Adipose tissue (tissue), 3 donors: ENCODE measurements at places on chromosomes 12 and 14. TPM values are rescaled to one million over a fixed set of nuclear protein-coding genes. Genes with fewer than 3 reads are reported as not detected.

Gene LACRT
- polyA plus RNA-seq: not detected

Gene CCER1
- polyA plus RNA-seq: not detected

Gene IAPP
- not detected for polyA plus RNA-seq

Gene C1S
- 490 TPM for polyA plus RNA-seq

Gene BBS10
- 6.7 TPM for polyA plus RNA-seq

Gene PRB2
- not detected for polyA plus RNA-seq

Gene GARIN6
- polyA plus RNA-seq: not detected

Gene NXPH4
- 3.4 TPM for polyA plus RNA-seq

Gene OR6C75
- not detected for polyA plus RNA-seq

Gene RDH12
- 1.2 TPM for polyA plus RNA-seq

Gene CFAP251
- polyA plus RNA-seq: 0.46 TPM

Gene BDKRB2
- polyA plus RNA-seq: 9.4 TPM

Gene FOXG1
- polyA plus RNA-seq: not detected

Gene ZC2HC1C
- 5.5 TPM for polyA plus RNA-seq

Gene GPRC5A
- 49.4 TPM for polyA plus RNA-seq

Gene SPIC
- not detected for polyA plus RNA-seq

Gene GPR84
- polyA plus RNA-seq: 1.0 TPM

Gene TMEM132C
- polyA plus RNA-seq: 55.5 TPM

Gene CACNA1C
- polyA plus RNA-seq: 8.1 TPM

Gene DLGAP5
- polyA plus RNA-seq: 0.10 TPM

Gene PTGDR
- polyA plus RNA-seq: 0.59 TPM

Gene PPM1H
- 0.56 TPM for polyA plus RNA-seq

Gene A2ML1
- 0.46 TPM for polyA plus RNA-seq

Gene KRT82
- polyA plus RNA-seq: not detected

Gene KIF21A
- 9.7 TPM for polyA plus RNA-seq

Gene IFT81
- 2.7 TPM for polyA plus RNA-seq

Gene ADAM21
- polyA plus RNA-seq: not detected

Gene KLHDC2
- 50.1 TPM for polyA plus RNA-seq

Gene AKAP6
- 0.29 TPM for polyA plus RNA-seq

Gene TCL1B
- polyA plus RNA-seq: not detected

Gene CLEC2B
- polyA plus RNA-seq: 21.9 TPM

Gene KCNC2
- not detected for polyA plus RNA-seq

Gene AGAP2
- 3.1 TPM for polyA plus RNA-seq

Gene ALKBH2
- 15.4 TPM for polyA plus RNA-seq

Gene RIPK3
- polyA plus RNA-seq: 15.0 TPM

Gene DPY19L2
- 3.4 TPM for polyA plus RNA-seq

Gene AICDA
- not detected for polyA plus RNA-seq

Gene GPRC5D
- polyA plus RNA-seq: 0.13 TPM

Gene VRTN
- polyA plus RNA-seq: not detected

Gene KRT3
- not detected for polyA plus RNA-seq

Gene TAC3
- polyA plus RNA-seq: not detected

Gene TAS2R50
- not detected for polyA plus RNA-seq

Gene DENND5B
- 4.9 TPM for polyA plus RNA-seq

Gene RGS6
- polyA plus RNA-seq: 1.6 TPM

Gene KCNA5
- 0.34 TPM for polyA plus RNA-seq

Gene SERPINA4
- polyA plus RNA-seq: 1.1 TPM

Gene KRT1
- polyA plus RNA-seq: not detected

Gene PTPRO
- polyA plus RNA-seq: 0.98 TPM
